ENCODE measurements at places on chromosomes 5 and 9.

GRCh38 chr9:99303177-99303576 lies 81.1 kb downstream of the SEC61B start:
- no peak for DNase-seq

DNA sequence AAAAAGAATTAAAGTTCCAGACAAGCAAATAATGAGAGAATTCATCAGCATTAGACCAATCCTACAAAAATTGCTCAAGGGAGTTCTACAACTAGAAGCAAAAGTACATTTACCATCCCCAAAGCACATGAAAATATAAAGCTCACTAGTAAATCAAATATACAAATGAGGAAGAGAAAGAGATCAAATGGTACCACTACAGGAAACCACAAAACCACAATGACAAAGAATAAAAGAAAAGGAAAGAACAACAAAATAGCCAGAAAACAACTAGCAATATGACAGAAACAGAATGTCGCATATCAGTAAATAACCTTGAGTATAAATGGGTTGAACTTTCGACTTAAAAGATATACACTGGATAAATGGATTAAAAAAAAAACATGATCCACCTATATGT lies 739.0 kb downstream of the DTWD2 start:
- DNase-seq = no peak

DNA sequence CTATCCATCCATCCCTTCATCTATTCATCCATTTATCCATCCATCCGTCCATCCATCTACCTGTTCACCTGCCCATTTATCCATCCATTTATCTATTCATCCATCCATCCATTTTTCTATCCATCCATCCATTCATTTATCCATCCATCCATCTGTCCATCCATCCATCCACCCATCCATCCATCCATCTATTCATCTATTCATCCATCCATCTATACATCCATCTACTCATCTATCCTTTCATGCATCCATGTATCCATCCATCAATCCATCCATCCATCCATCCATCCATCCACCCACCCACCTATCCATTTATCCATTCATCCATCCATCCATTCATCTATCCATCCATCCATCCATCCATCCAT lies 10.8 kb downstream of the COL27A1 start:
- no peak for DNase-seq

DNA sequence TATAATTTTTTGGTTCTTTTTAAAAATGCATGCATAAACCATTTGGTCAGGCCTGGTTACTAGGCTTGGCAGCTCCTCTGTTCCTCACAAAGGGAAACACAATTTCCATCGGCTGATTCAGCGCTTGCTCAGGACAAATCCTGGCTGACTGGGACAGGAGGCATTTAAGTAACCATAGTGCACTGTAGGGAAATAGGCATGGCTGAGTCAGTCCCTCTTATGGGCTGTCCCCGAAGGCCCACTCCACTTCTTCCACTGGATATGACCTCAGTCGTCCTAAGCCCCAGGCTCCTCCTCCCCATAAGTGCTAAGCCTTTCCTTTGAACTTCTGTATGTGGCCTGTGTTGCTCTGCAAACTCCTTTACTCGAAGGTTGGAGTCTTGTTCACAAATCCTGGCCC lies 71.2 kb upstream of the GLIS3 start:
- DNase-seq = no peak

- no peak for DNase-seq
Observed at GRCh38 chr9:133468777-133469421, 9.1 kb downstream of the CACFD1 start.

DNA sequence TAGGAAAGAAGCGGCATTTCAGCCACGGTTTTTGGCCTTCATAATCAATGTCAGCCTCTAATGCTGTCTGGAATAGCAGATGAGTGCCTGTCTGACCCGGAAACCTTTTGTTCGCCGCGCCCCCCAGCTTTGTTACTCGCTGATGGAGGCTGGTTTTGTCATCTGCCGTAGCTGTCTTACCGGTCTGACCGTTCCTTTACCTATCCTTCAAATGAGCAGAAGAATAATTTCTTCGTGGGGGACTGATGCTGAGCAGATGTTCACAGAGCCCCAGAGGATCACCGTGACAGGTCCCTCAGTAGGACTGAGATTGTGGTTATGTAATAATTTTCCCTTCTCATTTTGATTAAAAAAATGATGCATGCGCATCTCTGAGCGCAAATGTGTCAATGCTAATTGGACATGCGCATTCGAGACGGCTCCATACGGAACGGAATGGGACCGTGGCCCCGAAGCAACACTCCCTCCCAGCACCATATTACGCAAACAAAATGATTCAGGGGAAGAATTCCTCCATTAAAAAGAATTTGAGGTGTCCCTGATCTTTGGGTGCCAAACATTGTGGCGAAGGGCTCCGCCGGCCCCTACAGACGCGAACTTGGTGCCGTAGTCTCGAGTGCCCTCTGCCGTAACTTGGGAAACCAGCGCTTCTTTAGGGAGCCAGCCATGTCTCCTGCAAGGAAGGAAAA lies 27.6 kb downstream of the TLX3 start:
- no peak for DNase-seq

DNA sequence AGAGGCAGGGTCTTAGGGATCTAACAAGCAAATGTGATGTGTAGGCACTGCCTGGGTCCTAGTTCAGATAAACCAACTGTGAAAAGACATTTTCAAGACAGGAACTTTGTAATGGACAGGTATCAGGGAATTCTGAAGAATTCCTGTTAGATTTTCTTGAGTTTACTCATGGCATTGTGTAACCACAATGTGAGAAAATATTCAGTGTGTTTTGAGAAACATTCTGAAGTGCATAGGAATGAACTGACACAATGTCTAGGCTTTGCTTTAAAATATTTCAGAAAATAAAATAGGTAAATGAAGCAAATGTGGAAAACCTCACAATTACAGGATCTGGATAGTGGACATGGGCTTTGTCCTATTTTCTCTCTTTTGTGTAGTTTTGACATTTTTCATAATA lies 15.2 kb upstream of the AFAP1L1 start:
- DNase-seq = no peak

DNA sequence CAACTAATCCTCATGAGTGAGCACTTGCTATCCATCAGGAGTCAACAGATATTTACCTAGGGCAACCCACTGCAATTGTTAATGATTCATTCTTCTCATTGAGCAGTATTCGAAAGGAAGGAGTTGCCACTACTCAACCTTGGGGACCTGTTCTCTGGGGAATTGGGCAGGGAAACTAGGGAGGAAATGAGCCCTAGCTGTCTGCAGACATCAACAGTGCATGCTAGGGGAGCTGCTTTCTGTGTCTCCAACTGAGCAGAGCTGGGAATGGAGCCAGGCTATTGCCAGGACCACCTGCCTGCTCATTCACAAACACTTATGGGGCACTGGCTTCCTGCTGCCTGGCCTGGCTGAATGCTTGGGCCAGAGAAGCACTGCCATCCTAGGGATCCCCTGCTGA lies 183.4 kb downstream of the TMEM38B start:
- no peak for DNase-seq

- DNase-seq = no peak
Observed at GRCh38 chr9:136944212-136944518, 373 bp downstream of the FBXW5 start.

- no peak for DNase-seq
Observed at GRCh38 chr5:120991569-120991968, 527.5 kb downstream of the PRR16 start.

- DNase-seq = no peak
Observed at GRCh38 chr9:70603020-70603411, 188.6 kb upstream of the KLF9 start.

DNA sequence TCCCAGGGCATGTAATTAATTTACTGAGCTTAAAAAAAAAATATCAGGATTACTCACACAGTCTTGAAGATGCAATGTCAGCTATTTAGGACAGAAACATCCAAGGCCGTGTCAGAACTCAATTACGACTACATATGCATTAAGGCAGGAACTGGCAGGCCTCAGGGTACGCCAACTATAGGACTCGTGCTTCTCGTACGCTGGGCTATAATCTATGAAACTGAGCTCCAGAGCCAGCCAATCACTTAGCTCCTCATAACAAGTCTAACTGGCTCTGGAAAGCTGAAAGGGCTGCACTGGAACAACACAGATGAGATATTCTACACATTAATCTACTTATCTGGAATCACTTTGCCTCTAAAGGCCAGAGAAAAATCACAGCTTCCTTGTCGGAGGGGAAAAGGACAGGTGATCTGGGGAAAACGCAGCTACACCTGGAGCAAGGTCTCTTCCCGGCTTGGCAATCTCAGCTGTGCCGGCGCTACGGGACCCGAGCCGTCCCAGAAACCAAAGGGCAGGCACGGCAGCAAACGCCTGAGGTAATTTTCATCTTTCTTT lies 212.0 kb downstream of the DEPDC1B start:
- DNase-seq = no peak

GRCh38 chr5:147290261-147290660 lies 55.4 kb downstream of the STK32A start:
- no peak for DNase-seq

DNA sequence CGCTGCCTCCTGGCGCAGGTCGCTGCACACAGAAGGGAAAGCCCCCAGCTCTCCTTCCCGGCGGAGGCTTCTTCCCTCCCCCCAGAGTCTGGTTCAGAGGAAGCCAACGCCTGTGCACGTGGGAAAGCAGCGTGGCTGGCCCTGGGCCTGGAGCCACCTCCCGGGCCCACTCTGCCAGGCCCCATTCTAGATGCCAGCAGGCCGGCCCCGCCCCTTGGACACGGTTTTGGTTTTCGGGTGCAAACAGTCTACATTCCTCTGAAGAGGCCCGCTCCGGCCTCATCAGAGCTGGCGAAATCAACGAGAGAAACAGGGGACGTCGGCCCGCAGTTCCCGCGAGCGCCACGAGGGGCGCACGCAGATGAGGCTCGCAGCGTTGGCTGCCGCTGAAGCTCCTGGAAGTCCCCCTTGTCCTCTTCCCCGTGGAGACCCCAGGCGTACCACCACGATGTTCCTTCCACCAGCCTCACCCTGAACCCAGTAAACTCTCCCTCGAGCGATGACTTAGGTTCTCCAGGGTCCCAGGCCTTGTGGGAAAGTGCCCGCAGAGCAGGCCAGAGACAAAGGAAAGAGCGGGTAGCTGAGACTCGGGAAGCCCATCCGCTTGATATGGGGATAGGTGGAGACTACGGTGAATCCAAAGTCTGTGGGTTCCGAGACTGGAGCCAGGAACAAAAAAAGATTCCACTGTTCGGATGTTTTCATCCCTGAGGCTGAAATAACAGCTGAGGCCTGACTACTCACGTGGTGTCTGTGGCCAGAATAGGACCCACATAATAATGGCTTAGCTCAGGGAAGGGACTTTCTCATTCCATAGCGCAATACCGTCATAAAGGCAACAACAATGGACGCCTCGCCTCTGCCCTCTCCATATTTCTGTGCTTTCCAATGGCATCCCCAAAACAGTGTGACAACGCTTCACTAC lies 64.2 kb downstream of the KLF4 start:
- peak; percentile 18 for DNase-seq

DNA sequence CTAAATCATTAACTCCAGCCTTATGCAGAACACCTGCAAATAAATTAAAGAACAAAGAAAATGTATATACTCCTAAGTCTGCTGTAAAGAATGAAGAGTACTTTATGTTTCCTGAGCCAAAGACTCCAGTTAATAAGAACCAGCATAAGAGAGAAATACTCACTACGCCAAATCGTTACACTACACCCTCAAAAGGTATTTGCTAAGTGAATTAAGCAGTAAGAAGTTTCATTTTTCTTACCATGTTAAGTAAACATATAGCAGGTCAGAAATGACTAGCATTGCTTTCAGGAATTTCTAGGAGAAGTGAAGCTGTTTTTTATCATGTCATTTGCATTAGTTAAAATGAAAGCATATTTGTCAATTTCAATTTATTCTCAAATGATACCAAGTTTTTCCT lies 92.7 kb downstream of the MELK start:
- no peak for DNase-seq

DNA sequence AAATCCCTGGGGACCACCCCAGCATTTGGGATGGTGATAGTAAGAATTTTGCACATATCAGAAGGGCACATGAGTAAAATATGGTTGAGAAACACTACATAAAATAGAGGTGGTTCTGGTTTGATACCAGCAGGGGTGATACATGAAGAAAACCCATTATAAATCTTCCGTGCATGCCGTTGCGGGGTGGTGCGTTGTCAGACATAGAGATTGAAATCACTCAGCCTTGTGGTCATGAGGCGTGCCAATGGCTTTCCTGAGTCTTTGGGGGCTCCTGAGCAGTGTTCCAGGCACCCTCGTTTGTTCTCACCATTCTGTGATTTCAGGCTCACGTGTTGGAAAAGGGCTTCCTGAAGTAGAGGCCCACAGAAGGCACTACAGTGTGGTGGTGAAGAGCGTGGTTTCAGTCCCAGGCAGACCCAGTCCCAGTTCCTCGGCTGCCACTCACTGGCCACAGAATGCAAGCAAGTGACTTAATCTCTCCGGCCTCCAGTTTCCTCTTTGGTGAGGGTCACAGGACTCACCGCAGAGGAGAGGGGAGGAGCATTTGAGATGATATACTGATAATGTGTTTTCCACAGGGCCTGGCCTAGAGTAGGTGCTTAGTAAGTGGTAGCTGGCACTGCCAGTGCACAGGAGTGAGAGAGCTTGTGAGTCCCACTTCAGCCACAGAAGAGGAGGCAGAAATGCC lies 20.5 kb upstream of the GLRX start:
- no peak for DNase-seq

DNA sequence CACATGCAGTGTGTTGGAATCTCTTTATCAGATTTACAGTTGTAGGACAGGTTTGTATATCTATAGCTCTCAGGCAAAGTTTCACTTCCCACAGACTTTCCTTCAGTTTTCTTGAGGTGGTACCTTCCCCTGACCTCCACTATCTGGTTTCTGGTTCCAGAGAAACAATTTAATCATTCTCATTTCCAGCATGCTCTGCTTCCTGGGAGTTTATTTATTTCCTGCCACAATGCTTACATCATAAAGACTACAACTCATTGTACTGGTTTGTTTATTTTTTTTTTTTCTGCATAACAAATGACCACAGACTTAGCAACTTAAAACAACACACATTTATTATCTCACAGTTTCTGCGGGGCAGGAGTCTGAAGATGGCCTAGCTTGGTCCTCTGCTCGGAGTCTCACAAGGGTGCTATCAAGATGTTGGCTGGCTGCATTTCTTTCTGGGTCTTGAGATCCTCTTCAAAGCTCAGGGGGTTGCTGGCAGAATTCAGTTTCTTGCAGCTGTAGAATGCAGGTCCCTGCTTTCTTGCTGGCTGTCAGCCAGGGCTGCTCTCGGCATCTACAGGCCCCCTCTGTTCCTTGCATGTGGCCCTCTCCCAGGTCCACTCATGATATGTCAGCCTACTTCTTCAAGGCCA lies 247.7 kb downstream of the ENC1 start:
- no peak for DNase-seq

GRCh38 chr5:176542596-176543427 lies 5.6 kb upstream of the RNF44 start:
- no peak for DNase-seq

GRCh38 chr5:78919796-78920195 lies 65.3 kb downstream of the ARSB start:
- no peak for DNase-seq
